ENCODE measurements at places on chromosomes 3 and 15. TPM values are rescaled to one million over a fixed set of nuclear protein-coding genes. Genes with fewer than 3 reads are reported as not detected.

GRCh38 chr3:133713347-133713746 lies 32.8 kb upstream of the TF start:
- no peak for DNase-seq

DNA sequence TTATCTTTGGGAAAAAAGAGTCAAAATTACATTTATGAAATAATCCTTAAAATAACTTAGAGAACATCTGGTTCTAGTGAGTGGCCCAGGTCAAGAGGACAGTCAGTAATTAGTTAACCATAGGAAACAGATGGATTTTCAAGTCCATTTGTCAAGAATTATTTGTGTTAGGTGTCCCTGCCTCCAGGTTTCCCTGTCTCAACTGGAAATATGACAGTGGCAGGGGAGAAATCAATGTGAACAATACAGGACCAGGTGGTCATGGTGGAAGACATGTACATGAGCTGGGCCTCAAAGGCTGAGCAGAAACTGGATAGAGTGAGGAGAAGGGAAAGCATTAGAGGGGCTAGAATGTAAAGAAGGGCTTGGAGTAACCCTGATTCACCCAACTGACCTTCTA lies 372.6 kb downstream of the VPS13C start:
- no peak for DNase-seq

DNA sequence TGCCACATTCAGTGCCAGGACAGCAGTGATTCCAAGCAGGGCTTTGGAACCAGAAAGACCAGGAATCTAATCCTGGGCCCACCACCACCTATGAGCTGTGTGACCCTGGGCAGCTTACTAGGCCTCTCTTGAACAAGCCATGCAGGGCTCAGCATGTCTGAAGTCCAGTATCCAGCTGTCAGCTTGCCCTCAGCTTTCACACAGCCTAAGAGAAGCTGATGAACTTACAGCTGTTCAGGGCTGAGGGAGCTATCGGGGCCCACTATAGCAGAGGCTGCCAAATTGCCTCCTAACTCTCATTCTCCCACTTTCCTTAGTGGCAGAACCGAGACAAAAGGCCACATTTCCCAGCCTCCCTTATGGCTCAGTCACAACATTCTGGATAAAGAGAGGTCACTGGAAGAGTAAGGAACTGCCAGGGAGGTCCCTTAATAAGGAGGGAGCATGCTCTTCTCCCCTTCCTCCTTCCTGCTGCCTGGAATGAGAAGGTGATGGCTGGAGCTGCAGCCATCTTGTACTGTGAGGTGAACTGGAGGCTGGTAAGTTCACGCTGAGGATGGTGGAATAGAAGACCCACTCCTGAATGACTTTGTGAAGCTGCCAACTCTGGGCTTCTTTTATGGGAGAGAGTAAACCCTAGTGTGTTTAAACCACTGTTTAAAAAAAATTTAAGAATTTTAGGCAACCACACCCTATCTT lies 34.5 kb downstream of the FEM1B start:
- DNase-seq, result peak; percentile 37

GRCh38 chr3:66410976-66411375 lies 89.8 kb downstream of the LRIG1 start:
- no peak for DNase-seq

- no peak for DNase-seq
These were observed at the start of gene FILIP1L for GRCh38 chr3:100114413-100115030. TSS of gene FILIP1L (minus strand) at chr3:100114501.

DNA sequence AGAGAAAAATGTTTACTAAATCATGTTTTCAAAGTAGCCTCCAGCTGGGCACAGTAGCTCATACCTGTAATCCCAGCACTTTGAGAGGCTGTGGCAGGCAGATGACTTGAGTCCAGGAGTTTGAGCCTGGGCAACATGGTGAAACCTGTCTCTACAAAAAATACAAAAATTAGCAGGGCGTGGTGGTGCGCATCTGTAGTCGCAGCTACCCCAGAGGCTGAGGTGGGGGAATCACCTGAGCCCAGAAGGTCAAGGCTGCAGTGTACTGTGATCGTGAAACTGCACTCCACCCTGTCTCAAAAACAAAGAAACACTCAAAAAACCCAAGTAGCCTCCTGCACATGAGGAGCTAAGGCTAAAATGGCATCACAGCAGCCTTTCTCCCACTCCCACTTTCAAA lies 1.6 kb upstream of the PPIB start:
- no peak for DNase-seq

DNA sequence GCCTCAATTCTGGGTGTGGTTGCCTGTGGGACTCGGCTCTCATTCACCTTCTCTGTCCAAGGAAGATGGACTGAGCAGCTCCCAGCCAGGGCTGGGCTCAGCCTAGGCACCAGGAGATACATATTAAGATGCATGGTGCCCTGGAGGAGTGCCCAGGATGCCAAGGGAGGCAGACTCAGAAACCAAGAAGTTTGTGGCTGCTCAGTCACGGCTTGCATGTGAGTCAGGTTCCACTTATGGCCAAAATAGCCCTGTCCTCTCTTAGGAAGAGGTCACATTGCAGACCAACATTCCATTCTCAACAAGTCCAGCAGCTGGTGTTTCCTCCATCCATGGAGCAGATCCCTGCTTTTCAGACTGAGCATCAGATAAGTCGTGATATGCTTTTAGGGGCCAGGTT lies 21.8 kb downstream of the CDCP1 start:
- no peak for DNase-seq

DNA sequence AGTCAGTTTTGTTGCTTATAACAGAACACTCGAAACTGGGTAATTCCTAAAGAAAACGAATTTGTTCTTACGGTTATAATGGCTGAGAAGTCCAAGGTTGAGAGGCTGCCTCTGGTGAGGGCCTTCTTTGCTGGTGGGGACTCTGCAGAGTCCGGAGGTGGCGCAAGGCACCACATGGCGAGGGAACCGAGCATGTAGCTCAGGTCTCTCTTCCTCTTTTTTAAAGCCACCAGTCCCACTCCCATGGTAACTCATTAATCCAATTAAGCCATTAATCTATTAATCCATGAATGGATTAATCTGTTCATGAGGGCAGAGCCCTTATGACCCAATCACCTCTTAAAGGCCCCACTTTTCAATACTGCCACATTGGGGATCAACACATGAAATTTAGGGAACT lies 50.0 kb downstream of the ROPN1B start:
- no peak for DNase-seq

GRCh38 chr15:27679731-27680471 lies 419.2 kb downstream of the OCA2 start:
- no peak for DNase-seq

GRCh38 chr3:73427048-73427706 lies 197.6 kb downstream of the PDZRN3 start:
- no peak for DNase-seq

DNA sequence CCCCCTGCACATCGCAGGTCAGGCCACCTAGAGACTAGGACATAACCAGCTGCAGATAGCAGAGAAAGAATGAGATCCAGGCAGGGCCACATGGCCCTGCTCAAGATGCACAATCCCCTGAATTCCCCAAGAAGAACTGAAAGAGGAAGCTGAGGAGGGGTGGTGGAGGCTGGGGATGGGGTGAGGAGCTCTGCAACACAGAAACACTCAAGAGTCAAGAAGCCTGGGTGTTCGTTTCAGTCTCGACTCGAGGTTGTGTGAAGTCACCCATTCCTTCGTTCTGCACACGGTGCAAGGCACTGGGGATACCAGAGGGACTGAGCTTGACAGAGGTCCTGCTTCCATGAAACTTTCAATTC lies 62.0 kb downstream of the TLE3 start:
- DNase-seq, result no peak

- no peak for DNase-seq
These were observed 30.5 kb upstream of the ICE2 start for GRCh38 chr15:60509470-60509869.

- DNase-seq, result no peak
These were observed 30.2 kb upstream of the GREM1 start for GRCh38 chr15:32687556-32687955.

DNA sequence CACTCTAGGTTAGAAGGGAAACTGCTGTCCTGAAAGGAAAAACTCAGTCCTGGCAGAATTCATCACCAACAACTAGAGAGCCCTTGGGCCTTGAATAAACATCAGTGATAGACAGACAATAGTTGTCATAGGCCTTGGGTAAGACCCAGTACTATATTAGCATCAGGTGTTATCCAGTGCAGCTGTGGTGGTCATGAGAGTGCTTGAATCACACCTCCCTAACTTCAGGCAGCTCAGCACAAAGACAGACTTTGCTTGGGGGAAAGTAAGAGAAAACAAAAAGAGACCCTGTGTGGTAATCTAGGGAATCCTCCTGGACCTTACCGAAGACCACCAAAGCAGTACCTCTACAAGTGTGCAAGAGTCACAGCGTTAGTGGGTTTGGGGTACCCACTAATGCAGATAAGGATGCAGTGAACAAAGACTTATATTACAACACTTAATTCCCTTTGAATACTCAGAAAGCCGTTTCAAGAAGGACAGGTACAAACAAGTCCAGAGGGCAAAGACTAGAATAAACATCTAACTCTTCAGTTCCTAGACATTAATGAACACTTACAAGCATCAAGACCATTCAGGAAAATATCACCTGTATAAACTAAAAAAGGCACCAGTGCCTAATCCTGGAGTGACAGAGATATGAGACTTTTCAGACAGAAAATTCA lies 332.3 kb upstream of the EPHA3 start:
- no peak for DNase-seq

DNA sequence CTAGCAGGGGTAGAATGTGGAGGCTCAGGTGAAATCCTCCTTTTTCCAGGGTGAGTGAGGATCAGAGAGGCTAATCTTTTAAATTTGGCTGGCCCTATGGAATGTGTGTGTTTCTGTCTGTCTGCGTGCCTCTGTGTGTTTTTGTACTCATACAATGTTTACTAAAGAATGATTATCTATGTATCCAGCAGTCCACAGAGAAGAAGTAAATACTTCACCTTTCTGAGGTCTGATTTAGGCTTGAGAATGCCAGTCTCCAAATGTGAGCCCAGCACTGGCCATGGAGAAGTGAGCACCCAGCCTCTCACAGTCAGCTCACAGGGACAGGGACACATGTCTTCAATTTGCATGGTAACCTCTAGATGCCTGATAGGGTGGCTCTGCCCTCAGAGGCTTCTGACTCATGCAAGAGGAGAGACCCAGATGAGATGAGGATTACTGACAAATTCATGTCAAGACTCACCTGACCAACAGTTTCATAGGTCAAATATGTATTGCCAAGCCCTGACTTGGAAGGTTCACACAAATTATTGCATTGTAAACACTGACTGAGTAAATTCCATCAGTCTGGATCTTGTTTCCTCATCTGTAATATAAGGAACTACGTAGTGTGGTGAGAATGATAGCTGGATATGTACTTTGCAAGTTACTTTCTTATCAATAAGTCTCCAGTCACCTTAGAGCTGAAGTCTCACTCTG lies 31.0 kb downstream of the ENTPD3 start:
- DNase-seq, result no peak

- DNase-seq, result no peak
These were observed 87.8 kb upstream of the UBE2E2 start for GRCh38 chr3:23115171-23115877.

DNA sequence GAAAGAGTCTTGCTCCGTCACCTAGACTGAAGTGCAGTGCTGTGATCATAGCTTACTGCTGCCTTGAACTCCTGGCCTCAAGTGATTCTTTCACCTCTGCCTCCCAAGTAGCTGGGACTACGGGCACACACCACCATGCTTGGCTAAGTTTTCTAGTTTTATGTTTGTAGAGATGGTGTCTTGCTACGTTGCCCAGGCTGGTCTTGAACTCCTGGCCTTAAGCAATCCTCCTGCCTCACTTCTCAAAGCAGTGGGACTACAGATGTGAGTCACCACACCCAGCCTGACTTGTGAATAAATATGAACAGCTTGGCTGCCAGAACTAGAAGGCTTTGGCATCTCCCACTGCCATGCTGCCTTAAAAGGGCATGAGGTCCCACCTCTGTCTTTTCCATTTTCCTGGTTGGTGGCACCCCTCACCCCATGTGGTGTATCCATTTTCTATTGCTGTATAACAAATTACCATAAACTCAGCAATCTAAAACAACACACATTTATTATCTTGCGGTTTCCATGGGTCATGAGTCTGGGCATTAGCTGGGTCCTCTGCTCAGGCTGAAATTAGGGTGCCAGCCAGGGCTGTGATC lies 44.3 kb downstream of the PTPRG start:
- no peak for DNase-seq

- DNase-seq, result no peak
These were observed 52.1 kb downstream of the VGLL4 start for GRCh38 chr3:11591391-11592282.

DNA sequence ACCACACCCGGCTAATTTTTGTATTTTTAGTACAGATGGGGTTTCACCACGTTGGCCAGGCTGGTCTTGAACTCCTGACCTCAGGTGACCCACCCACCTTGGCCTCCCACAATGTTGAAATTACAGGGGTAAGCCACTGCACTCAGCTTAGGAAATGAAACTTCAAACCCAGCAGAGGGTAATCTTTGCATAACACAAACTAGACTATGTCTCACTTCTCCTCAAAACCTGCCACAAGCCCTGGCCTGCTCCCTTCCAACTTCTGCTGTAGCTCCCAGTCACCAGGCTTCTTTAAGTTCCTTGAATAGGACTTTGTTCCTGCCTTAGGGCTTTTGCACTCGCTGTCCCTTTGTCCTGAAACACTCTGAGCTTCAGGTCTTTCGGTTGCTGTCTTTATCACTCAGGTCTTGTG lies 39.2 kb upstream of the SEMA4B start:
- no peak for DNase-seq

DNA sequence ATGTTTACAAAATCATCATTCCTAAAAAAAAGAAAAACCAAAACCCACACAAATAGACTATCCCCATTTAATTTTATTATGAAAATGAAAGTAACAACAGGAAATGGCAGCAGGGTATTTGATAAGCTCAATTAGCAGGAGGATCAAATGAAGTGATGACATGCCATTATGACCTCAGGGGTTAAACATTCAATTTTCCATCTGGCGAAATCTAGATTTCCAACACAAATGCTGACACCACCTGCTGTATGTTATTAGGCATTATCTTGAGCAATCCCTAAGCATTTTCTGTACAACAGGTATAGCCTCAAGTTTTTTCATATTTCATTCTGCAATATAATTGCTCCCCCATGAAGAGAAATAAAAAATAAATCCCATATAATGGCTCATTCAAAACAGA lies 57.1 kb downstream of the SHQ1 start:
- no peak for DNase-seq

- DNase-seq, result no peak
These were observed 279.8 kb downstream of the RORA start for GRCh38 chr15:60949039-60949977.

The GPR156 gene
- total RNA-seq, result 0.45 TPM

The LIPC gene
- 33.1 TPM for total RNA-seq

The PLAAT1 gene
- 2.6 TPM for total RNA-seq

The GOLGA8H gene
- total RNA-seq, result 0.77 TPM

The GRIP2 gene
- 2.7 TPM for total RNA-seq

The FAM81A gene
- 1.4 TPM for total RNA-seq

The CADM2 gene
- total RNA-seq, result 11.4 TPM

The SAMD7 gene
- total RNA-seq, result not detected

The PKM gene
- 597 TPM for total RNA-seq

The CFAP92 gene
- 4.5 TPM for total RNA-seq

All from type B pancreatic cell (in vitro differentiated cells).